HepG2 (cell line): ENCODE measurements at places on chromosomes 2 and 18. TPM values are rescaled to one million over a fixed set of nuclear protein-coding genes. Genes with fewer than 3 reads are reported as not detected.

DNA sequence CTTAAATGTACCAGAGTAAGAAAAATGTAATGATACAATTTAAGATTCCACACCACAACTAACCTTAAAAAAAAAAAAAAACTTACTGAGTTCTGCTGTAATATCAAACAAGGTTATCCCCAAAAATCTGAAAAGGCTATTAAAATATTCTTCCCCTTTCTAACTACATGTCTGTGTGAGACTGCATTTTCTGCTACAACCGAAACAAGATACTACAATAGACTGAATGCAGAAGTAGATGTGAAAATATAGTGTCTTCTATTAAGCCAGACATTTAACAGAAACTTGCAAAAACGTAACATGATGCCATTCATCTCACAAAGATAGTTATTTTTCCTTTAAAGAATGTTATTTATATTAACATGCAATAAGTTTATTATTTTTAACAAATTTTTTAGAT lies 16.2 kb downstream of the SS18 start:
- DNase-seq: no peak

CXXC1 gene
- 29.8 and 32.9 TPM in 2 replicates for total RNA-seq

DNA sequence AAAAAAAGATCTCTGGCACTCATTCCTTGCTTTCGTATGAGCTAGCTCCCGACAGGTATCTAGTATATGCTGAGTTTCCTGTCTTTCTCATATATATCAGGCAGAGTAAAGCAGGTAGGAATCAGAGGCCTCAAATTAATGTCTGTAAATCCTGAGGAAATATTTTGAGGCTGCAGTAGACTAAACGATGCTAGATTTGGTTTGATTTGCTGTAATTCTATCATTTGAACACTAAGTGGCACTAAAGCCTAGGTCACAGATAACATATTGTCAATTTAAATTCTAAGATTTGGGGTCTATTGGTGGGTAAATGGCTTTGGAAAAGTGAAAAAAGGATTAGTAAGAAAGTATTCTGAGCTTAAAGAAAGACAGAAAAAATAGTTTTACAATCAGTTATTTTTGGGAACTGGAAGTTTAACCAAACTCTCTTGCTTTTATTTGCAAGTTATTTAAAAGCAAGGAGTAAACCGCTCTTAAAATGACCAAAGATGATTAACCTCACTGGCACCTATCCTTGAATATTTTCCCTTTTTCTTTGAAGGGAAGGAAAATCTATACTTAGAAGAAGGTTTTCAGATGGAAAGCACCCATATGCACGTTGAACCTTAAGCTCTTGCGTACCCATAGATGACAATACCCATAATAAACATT lies 37.6 kb upstream of the SLC4A10 start:
- DNase-seq: peak; percentile 22

DNA sequence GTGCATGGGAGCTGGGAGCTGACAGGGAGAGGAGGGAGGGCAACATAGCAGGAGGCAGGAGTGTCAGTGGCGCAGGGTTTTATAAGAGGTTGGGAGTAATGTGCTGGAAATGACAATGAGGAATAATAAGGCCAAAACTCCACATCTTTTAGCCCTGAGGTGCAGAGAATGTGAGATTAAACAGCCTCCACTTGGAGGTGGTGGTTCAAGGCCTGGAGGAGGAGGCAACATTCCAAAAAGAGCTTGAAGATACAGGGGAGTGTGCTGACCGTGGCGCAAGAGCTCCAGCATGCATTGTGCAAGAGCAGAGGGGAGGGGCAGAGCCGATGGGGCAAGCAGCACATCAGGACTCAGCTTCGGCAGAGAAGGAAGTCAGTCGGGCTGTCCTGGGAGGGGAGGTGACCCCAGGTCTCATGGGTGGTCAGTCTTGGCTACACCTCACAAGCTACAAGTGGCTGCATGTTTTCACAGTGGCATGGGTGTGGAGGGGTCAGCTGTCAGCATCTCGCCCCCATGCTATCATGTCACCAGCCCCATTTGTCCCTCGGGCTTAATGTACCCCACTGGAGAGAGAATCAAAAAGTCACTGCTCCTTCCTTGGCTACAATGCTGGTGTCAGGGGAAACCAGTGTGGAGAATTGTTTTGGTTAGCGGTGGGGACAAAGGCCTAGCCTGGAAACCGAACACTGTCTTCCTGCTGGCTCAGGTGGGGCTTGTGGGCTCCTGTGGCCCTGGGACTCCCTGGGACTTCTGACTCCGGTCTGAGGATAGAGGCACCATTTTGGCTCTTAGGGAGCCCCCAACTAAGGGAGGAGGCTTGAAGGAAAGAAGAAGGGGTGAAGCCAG lies 208.0 kb downstream of the ZFP36L2 start:
- DNase-seq: peak; percentile 90

DNA sequence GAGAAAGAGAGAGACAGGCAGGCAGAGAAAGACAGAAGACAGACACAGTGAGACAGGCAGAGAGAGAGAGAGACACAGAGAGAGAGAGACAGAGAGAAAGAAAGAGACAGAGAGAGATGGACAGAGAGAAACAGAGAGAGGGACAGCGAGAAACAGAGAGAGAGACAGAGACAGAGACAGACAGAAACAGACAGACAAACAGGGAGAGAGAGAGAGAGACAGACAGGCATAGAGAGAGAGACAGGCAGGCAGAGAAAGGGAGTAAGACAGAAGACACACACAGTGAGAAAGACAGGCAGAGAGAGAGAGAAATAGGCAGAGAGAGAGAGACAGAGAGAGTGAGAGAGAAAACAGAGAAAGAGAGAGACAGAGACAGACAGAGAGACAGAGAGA lies 105.3 kb upstream of the ANKRD30BL start:
- DNase-seq: no peak

DNA sequence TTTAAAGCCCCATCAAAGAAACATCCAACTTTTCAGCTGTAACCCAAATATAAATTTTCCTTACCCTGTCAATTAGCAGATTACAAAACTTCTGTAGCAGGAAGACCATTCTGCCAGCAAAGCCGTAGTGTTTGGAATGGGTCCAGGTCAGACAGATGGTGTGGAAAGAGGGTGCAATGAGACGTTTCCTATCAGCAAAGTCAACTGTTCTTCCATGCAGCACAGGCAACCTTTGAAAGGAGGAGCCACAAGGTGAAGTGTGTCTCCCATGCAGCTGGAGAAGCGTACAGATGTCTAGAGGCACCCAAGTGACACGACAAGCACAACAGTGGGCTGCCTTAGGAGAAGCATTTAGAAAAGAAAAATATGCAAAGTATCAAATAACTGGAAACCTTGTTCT lies 83.7 kb downstream of the SP3 start:
- no peak for DNase-seq

DNA sequence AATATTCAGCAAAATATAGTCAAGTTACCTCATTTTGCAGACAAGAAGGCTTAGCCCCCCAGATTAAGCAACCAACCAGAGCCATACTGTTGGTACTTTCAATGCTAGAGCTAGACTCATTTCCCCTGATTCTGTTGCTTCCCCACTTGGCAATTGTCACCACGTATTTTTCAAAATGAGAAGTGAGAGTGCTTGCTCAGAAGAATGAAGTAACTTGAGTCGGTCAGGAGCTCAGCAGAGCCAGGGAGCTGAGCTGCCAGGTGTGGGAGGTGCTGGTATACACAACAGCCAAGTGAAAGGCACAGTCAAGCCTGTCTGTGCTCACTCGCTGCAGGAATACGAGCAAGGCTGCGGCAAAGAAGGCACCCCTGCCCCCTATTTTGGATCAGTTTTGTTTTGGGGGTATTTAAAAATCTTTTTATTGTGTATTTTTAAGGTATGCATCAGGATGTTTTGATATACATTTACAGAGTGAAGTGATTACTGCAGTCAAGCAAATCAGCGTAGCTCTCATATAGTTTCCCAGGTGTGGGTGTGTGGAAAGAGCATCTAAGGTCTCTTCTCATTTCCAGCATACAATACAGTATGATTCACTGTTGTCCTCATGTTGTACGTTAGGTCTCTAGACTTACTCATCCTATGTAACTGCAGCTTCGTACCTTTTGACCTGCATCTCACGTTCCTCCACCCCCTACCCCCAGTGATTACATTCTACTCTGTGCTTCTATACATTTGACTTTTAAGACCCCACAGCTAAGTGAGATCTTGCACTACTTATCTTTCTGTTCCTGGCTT lies 62.4 kb downstream of the MRPS9 start:
- DNase-seq: no peak

- no peak for DNase-seq
Observed at GRCh38 chr18:42275138-42275535, 320.1 kb downstream of the PIK3C3 start.

PTPRN gene
- total RNA-seq: not detected in 2 replicates

- no peak for DNase-seq
Observed at GRCh38 chr2:225502971-225503370, 103.5 kb downstream of the NYAP2 start.

SOWAHC gene
- 22.5 and 24.7 TPM in 2 replicates for total RNA-seq

B3GNT7 gene
- 0.24 TPM in 1 of 2 replicates, not detected in the other for total RNA-seq

EN1 gene
- not detected in 2 replicates for total RNA-seq

GLI2 gene
- not detected in 2 replicates for total RNA-seq

GALR1 gene
- not detected in 2 replicates for total RNA-seq

DNA sequence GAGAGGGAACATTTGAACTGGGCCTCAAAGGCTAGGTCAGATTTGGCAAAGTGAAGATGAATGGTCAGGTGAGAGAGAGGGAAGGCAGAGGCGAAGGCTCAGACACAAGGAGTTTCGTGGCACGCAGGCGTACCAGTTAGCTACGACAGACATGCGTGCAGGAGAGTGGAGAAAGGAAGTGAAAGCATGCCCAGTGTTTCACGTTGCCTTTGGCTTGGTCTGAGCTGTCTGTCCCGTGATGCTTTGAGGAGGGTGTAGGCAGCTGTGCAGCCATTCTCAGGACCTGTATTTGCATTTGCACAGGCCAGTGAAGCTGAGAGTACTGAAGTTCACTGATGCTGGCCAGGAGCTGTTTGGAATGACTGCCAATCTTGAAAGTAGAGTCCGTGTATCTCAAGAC lies 69.5 kb downstream of the HNRNPLL start:
- no peak for DNase-seq

- DNase-seq: peak; percentile 51
Observed at GRCh38 chr2:44342854-44343253, 18.4 kb downstream of the PREPL start.

ABCB11 gene
- total RNA-seq: not detected in 2 replicates

DNA sequence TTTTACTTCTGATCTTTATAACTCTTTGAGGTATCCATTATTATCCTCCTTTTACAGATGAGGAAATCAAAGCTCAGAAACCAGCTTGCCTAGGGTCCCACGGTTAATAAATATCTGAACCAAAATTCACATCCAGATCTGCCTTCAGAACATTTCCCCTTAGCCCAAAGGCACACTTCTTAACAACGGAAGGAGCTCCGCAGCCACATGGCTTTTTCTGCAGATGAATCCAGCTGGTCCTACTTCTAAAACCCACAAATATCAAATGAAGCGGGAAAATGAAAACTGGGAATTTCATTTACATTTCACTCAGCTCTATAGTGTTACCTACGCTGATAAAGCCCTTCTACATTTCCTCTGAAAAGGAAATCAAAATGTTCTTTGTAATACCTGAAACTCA lies 357.0 kb upstream of the ID2 start:
- DNase-seq: no peak

UGT1A8 gene
- not detected in 2 replicates for total RNA-seq

GRCh38 chr2:98479959-98480524 lies 35.4 kb downstream of the INPP4A start:
- no peak for DNase-seq

- no peak for DNase-seq
Observed at GRCh38 chr2:101355401-101356054, 31.8 kb downstream of the CREG2 start.

DNA sequence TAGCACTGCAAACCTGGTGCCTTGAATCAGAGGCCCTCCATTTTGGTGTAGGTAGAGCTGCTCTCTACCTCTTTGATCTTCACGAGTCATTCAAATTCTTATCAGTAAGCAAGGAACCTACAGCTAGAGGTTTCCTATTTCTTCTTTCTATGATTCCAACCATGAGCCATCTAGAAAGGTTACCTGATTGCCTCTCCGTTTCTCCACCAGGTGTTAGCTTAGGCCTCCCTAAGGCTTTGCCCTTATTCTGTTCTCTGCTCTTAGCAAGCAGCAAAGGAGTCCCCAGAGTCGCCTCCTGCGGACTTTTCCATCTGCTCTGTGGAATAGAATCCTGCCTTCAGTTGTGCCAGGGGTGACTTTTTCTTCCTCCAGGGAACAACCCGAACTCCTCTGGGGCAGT lies 173.6 kb downstream of the GRB14 start:
- DNase-seq: no peak

GRCh38 chr2:24885221-24886125 lies 34.6 kb downstream of the ADCY3 start:
- no peak for DNase-seq

- peak; percentile 42 for DNase-seq
Observed at GRCh38 chr2:39523308-39524044, 86.4 kb upstream of the MAP4K3 start.

GRCh38 chr2:190452433-190452832 lies 44.3 kb downstream of the MFSD6 start:
- DNase-seq: no peak

PTPRM gene
- total RNA-seq: 6.5 and 12.6 TPM in 2 replicates

GRCh38 chr2:112755444-112755843 lies 9.0 kb downstream of the CKAP2L start:
- no peak for DNase-seq

GRCh38 chr2:157898591-157898996 lies 22.5 kb upstream of the ACVR1 start:
- no peak for DNase-seq

GCKR gene
- 6.9 and 15.2 TPM in 2 replicates for total RNA-seq

DNA sequence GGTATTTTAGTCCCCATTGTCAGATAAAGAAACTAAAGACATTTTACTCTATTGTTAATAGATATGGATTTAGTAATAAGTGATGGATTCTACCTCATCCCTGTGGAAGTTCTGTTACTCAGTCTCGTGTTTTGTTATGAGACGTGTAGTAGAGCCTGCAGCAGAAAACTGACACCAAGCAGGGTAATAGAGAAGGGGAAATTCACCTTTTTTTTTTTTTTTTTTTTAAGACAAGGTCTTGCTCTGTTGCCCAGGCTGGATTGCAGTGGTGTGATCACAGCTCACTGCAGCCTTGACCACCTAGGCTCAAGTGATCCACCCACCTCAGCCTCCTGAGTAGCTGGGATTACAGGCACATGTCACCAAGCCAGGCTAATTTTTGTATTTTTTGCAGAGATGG lies 164.5 kb downstream of the CERS6 start:
- no peak for DNase-seq

DNA sequence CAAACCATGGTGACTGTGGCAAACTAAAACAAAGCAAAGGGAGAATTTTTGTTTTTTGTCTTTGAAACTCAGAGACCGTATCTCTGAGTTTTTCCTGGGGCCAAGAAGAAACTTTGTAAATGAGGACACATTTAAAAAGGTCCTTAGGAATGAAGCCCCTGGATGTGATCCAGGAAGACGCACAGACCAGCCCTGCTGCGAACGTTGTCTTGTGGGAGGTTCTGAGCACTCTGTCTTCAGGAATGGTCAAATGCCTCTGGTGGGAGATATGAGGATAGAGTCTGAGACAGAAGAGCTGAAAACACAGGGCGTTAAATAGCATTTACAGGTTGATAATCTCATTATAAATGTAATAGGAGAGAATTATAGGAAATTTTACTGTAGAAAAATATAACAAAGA lies 893.5 kb upstream of the KLHL29 start:
- no peak for DNase-seq

GRCh38 chr2:232229911-232230310 lies 148.6 kb upstream of the ALPP start:
- no peak for DNase-seq

PER2 gene
- 6.8 and 9.4 TPM in 2 replicates for total RNA-seq
